ENCODE measurements at places on chromosomes 3 and 15.

DNA sequence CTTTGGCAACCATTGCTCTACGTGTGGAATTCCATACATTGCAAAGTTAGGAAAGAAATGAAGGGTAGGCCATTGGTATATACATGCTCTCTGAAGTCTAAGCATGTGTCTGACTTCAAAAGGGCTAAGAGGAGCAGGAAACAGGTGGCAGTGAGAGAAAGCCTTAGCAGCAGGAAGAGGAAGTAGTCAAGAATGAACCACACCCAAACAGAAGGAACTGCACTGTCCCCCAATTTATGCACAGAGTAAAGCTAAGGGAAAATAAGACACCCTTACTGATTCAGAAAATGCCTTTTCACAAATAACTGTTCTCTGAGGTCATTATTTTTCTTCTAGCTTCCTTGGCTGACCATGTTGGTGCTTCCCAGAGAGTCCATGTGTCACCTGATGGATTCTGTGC, 575.4 kb downstream of the NTRK3 start:
- H3K4me1 ChIP-seq, result no peaks in the 10 kb centered on the region
- H3K4me3 ChIP-seq, result no peak overlapping the region
- no peaks in the 10 kb centered on the region for H3K36me3 ChIP-seq
- no peaks in the 10 kb centered on the region for H3K27me3 ChIP-seq
- no peak for DNase-seq

DNA sequence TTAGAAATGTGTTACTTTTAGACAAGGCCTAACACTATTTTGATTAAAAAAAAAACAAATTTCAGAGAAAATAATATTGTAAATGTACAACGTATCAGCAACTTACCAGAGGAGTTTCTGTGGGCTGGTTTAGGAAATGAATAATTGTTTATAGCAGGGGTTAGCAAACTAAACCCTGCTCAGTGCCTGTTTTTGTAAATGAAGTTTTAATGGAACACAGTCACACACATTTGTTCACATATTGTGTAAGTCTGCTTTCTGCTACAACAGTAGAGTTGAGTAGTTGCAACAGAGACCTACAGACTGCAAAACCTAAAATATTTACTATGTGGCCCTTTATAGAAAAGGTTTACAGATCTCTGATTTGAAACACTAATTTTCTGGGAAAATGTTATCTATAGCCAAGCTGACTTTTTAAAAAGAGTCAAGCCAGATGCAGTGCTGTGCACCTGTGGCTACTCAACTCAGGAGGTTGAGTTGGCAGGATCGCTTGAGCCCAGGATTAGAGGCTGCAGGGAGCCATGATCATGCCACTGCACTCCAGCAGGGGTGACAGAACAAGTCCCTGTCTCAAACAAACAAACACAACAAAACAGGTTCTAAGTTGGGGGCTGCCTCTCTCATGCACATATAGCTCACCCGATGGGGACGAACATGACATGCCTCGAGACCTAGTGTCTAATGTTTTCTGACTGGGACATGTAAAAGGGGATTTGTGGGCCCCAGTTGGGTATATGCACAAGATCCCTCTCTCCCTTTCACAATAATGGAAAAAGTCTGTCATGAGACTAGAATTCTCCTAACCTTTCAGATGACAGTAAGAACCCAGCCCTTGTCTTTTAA, 182.5 kb downstream of the TNIK start:
- H3K27me3 ChIP-seq, result no peaks in the 10 kb centered on the region
- H3K4me1 ChIP-seq, result no peaks in the 10 kb centered on the region

DNA sequence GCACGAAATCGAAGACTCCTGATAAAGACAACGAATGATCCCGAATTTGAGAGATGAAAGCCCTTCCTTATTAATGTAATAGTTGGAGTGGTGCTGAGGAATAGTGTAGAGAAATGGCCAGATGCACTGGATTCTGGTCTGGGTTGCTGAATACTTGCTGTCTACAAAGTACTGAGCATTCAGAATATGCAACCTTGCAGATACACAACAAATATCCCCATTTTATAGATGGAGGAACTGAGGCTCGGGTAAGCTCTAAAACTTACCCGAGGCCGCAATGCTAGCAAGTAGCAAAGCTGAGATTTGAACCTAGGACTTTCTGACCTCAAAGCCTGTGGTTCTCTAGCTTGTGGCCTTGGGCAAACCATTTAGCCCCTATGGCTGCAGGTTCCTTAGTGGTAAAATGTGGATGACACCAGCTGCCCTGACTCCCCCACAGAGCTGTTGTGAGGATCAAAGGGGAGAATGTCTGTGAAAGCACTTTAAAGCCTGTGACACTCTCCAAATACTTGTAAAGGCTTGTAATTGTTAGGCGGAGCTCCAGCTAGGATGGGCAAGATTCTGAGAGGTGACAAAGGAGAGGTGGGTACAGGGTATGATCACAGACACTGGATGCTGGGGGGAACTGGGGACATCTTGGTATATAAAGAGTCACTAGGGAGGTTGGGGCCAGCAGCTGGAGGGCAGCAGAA, 39.8 kb downstream of the FOXB1 start:
- H3K27me3 ChIP-seq, result no peaks in the 10 kb centered on the region
- peaks cover 3% of the 10 kb centered on the region for H3K4me1 ChIP-seq
- H3K36me3 ChIP-seq, result no peaks in the 10 kb centered on the region

- no peak overlapping the region for H3K27ac ChIP-seq
- no peaks in the 10 kb centered on the region for H3K27me3 ChIP-seq
- H3K36me3 ChIP-seq, result no peaks in the 10 kb centered on the region
- no peaks in the 10 kb centered on the region for H3K4me1 ChIP-seq
Observed at GRCh38 chr15:93920204-93920603, 311.2 kb upstream of the MCTP2 start.

GRCh38 chr15:53226559-53226958, 436.4 kb upstream of the ONECUT1 start:
- DNase-seq, result no peak
- H3K4me1 ChIP-seq, result no peaks in the 10 kb centered on the region
- no peak overlapping the region for H3K27ac ChIP-seq
- H3K36me3 ChIP-seq, result no peaks in the 10 kb centered on the region

GRCh38 chr3:102339671-102340070, 95.1 kb upstream of the ZPLD1 start:
- H3K27me3 ChIP-seq, result no peaks in the 10 kb centered on the region
- no peak overlapping the region for H3K27ac ChIP-seq
- DNase-seq, result peak; percentile 56
- no peaks in the 10 kb centered on the region for H3K36me3 ChIP-seq

DNA sequence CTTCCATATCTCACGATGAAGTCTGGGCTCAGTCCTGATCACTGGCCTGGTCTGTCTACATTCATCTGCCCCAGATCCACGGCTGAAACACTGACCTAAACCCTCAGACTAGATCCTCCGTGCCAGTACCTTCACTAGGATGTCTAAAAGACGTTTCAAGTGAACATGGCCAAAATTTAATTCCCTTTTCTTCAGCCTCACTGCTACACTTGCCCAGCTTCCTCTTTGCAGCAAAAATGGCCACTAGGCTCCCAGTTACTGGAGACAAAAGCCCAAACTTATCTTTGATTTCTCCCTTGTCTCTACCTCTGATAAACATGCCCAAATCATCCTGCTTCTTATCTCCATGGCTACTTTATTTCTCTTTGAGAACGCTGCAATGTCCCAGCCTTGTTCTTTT, 1.7 kb downstream of the RASSF1 start:
- no peaks in the 10 kb centered on the region for H3K36me3 ChIP-seq
- peaks cover 4% of the 10 kb centered on the region for H3K4me1 ChIP-seq

GRCh38 chr15:90844696-90845095, 23.7 kb upstream of the FURIN start:
- H3K4me1 ChIP-seq, result peaks cover 10% of the 10 kb centered on the region
- DNase-seq, result no peak
- H3K27ac ChIP-seq, result no peak overlapping the region
- no peaks in the 10 kb centered on the region for H3K27me3 ChIP-seq
- no peaks in the 10 kb centered on the region for H3K36me3 ChIP-seq
- no peak overlapping the region for H3K4me3 ChIP-seq

GRCh38 chr15:59521443-59521842, 83.5 kb downstream of the FAM81A start:
- H3K36me3 ChIP-seq, result no peaks in the 10 kb centered on the region
- no peaks in the 10 kb centered on the region for H3K4me1 ChIP-seq
- no peak overlapping the region for H3K4me3 ChIP-seq
- no peaks in the 10 kb centered on the region for H3K27me3 ChIP-seq

GRCh38 chr3:52374173-52374572, 58.1 kb downstream of the DNAH1 start:
- peaks cover 10% of the 10 kb centered on the region for H3K27me3 ChIP-seq
- DNase-seq, result no peak
- H3K4me3 ChIP-seq, result no peak overlapping the region
- H3K4me1 ChIP-seq, result peaks cover 5% of the 10 kb centered on the region

DNA sequence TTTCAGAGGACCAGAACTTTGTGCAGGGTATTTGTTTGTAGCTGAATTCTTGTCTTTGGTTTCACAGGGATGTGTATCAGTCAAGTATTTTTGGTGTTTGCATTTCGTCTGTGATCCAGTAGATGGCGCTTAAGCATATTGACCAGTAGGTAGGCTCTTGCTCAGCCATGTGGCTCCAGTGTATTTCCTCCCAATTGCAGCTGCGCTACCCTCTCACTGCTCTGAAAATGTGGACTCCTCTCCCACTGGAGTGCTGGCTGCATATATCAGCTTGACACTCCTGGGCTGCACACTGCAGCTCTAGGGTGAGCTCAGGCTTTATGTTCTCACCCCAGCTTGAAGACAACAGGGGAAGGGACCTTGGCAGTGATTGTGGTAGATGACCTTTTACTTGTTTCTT, 1264.3 kb upstream of the ALCAM start:
- H3K27me3 ChIP-seq, result no peaks in the 10 kb centered on the region
- H3K4me3 ChIP-seq, result no peak overlapping the region
- H3K36me3 ChIP-seq, result no peaks in the 10 kb centered on the region
- no peaks in the 10 kb centered on the region for H3K4me1 ChIP-seq

DNA sequence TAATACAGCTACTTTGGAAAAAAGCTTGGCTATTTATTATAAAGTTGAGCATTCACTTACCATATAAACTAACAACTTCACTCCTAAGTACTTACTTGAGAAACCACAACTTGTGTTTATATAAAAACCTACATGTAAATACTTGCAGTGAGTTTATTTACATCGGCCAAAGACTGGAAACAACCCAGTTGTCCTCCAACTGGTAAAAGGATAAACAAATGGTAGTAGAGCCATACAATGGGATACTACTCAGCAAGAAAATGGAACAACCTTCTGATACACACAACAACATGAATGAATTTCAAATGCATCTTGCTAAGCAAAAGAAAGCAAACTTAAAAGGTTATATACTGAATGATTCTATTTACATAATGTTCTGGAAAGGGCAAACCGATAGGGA, 63.7 kb downstream of the SLC7A14 start:
- no peak overlapping the region for H3K4me3 ChIP-seq
- H3K4me1 ChIP-seq, result no peaks in the 10 kb centered on the region
- no peak for DNase-seq
- H3K27ac ChIP-seq, result no peak overlapping the region

GRCh38 chr15:82062479-82063454, 16.9 kb upstream of the MEX3B start:
- no peak overlapping the region for H3K4me3 ChIP-seq
- H3K27me3 ChIP-seq, result no peaks in the 10 kb centered on the region
- peaks cover 5% of the 10 kb centered on the region for H3K4me1 ChIP-seq
- no peak overlapping the region for H3K27ac ChIP-seq
- DNase-seq, result no peak
- no peaks in the 10 kb centered on the region for H3K36me3 ChIP-seq

GRCh38 chr15:41921639-41922038, 27.8 kb upstream of the SPTBN5 start:
- no peak overlapping the region for H3K27ac ChIP-seq
- H3K27me3 ChIP-seq, result no peaks in the 10 kb centered on the region
- H3K4me3 ChIP-seq, result no peak overlapping the region
- peaks cover 16% of the 10 kb centered on the region for H3K36me3 ChIP-seq
- peaks cover 26% of the 10 kb centered on the region for H3K4me1 ChIP-seq

DNA sequence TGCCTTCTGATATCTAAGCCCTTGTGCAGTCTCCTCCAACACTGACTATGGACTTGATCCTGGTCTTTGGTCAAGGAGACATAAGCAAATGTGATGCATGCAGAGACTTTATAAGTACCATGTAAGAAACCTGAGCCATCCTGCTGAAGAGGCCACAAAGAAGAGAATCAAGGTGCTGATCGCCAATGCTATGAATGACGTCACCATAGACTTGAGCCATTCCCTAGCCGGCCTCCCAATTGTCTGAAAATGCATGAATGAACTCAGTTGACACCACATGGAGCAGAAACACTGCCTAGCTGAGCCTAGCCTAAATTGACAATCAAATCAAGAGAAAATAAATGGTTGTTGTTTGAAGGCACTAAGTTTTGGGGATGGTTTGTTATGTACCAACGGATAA, 51.9 kb downstream of the CERS3 start:
- no peaks in the 10 kb centered on the region for H3K27me3 ChIP-seq
- H3K4me1 ChIP-seq, result no peaks in the 10 kb centered on the region
- H3K27ac ChIP-seq, result no peak overlapping the region

GRCh38 chr3:20125897-20126296, 60.1 kb downstream of the SGO1 start:
- no peaks in the 10 kb centered on the region for H3K27me3 ChIP-seq
- H3K36me3 ChIP-seq, result no peaks in the 10 kb centered on the region
- no peak for DNase-seq

GRCh38 chr15:65981837-65982626, 112.7 kb downstream of the RAB11A start:
- DNase-seq, result no peak
- no peaks in the 10 kb centered on the region for H3K27me3 ChIP-seq
- H3K36me3 ChIP-seq, result no peaks in the 10 kb centered on the region
- H3K4me1 ChIP-seq, result no peaks in the 10 kb centered on the region
- no peak overlapping the region for H3K4me3 ChIP-seq
- no peak overlapping the region for H3K27ac ChIP-seq

DNA sequence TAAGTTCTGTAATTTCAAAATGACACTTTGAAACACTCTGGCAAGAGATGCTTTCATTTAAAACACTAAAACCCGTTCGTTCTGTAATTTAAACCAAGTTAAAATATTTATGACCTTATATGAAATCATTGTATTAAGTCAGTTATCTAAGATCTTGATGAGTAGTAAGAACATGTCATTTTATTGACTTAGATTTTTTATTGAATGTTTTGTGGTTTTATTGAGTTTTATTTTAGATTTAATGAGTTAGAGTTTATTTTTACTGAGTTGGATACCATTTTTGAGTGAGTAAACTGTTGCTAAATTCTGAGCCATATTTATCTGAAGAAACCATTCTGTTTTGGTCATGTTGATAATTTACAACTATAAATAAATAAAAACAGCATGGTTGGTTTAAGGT, 94.3 kb downstream of the PPARG start:
- no peaks in the 10 kb centered on the region for H3K4me1 ChIP-seq
- no peak for DNase-seq
- no peaks in the 10 kb centered on the region for H3K27me3 ChIP-seq
- no peaks in the 10 kb centered on the region for H3K36me3 ChIP-seq

GRCh38 chr3:150789451-150789850, 26.5 kb upstream of the SIAH2 start:
- H3K36me3 ChIP-seq, result no peaks in the 10 kb centered on the region
- H3K27ac ChIP-seq, result no peak overlapping the region
- H3K4me3 ChIP-seq, result no peak overlapping the region
- no peaks in the 10 kb centered on the region for H3K27me3 ChIP-seq
- DNase-seq, result no peak

- H3K36me3 ChIP-seq, result no peaks in the 10 kb centered on the region
- H3K27ac ChIP-seq, result peak overlapping the region; percentile 92
- H3K4me1 ChIP-seq, result peaks cover 54% of the 10 kb centered on the region
- peak overlapping the region; percentile 11 for H3K4me3 ChIP-seq
- H3K27me3 ChIP-seq, result no peaks in the 10 kb centered on the region
Observed at GRCh38 chr15:31266712-31267111, 59.9 kb upstream of the KLF13 start.
